T-helper 2 cell (primary cell): ENCODE measurements at places on chromosomes 6 and 20.

DNA sequence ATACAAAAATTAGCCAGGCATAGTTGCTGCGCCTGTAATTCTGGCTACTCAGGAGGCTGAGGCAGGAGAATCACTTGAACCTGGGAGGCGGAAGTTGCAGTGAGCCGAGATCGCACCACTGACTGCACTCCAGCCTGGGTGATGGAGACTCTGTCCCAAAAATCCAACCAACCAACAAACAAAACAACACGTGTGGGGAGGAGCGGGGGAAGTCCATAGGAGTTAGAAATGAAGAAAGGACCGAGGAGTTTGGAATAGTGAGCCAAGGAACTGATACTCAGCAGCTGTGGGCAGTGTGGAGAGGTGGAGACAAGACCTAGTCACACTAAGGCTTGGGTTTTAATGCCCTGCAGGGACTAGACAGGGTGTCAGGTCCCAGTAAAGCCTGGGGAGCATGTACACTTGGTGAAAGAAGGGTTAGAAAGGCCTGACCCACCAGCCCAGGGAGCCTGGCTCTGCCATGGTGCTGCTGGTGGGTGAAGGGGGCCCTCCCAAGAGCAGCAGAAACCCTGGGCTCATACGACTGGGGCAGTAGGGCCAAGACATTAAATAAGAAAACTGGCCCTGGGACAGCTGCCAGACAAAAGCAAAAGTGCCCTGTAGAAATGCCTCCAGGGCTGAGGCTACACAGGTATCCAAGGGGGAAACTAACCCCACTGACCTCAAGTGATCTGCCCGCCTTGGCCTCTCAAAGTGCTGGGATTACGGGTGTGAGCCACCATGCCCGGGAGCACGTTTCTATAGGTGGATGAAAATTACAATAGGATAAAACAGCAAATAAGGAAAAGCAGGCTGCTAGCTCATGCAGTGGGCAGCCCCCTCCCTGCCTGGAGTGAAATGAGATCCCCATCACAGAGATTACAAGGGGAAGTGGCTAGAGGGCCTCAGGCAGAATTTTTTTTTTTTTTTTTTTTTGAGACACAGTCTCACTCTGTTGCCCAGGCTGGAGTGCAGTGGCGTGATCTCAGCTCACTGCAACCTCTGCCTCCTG is 58.0 kb downstream of the MYH7B start:
- DNase-seq, result no peak

DNA sequence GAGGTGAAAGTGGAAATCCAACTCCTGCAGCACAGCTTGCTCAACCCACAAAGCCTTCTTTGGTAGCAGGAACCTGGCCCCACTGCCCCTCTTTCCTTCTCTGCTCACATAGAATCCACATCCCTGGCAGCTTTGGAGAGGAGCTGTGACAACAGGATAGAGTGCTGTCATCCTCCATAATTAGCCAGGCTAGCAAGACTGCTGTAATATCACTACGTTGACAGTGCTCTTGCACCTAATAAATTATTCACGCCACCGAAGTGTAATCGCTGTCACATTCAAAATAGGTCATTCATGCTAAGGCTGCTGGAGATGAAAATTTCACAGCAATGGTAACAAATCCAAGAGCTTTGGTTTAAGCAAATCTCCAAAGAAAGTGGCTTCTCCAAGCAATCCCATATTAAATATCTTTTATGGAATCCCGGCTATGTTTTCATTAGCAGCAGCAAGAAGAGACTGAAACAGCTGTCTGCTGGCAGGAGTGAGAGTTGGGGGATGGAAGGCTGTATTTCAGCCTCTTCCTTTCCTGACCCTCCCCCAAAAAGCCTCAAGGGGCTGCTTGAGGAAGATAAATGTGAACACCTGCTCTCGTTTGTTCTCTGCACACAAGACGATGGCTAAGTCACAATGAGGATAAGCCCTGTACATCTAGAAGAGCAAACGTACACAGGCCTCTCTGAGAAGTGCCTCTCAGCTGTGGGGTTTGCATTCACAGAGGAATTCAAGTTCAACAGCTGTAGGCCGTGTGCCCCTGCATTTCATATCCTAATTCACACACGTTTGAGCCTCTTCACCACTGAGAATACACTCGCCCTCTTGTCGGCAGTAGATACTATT is 16.5 kb downstream of the RIPOR2 start:
- no peak for DNase-seq

DNA sequence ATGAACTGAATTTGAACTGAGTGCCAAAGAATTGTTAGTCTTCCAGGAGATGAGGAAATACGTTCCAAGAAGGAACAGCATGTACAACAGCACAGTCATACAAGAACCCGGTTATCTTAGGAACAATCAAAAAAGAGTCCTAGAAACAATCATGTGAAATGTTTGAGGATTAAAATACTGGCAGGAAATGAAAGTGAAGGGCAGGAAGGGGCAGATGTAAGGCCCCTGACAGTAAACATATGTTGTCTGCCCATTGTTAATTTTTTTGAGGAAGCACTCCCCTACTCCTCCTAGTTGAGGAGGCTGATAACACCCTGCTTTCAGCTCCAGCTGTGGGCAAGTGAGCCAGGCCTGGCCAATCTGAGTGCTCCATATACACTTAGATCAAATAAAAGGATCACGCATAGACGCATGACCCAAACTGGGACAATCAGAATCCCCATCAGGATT is 220.9 kb downstream of the HACE1 start:
- DNase-seq, result no peak

DNA sequence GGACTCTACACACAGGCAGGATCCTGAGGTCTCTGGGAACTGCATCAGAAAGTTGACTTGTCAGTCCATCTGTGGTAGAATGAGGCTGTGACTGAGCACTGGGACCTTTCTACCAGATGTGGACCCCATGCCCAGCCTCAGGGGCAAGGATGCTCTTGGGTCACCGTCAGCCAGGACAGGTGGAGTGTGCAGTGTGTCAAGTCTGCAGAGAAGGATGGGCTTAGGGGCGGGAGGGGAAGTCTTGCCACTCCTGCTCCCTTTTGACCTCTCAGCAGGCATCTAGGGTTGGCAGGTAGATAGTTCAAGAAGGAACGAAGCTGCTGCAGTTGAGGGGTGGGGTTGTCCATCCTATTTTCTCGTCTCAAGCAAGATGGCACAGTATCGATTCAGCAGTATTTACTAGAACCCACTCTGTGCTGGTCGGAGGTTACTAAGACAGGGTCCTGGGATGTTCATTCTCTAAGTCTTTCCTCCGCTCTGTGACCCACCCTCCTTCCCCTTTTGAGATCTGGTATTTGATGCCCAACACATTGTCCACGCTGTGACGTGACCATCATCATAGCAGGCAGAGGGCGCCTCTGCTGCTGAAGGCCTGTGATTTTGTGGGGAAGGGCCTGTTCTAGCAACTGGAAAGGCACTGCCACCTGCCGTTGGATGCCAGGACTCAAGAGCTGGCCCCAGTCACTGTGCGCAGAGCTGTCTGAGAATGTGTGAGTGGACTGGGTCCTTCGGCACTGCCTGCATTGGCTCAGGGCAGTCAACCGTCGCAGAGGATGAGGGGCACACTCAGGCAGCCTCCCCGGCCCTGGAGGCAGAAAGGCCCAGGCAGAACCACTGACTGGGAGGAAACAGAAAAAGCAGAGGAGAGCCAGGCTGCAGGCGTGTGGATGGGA is 23.2 kb downstream of the RBCK1 start:
- no peak for DNase-seq

DNA sequence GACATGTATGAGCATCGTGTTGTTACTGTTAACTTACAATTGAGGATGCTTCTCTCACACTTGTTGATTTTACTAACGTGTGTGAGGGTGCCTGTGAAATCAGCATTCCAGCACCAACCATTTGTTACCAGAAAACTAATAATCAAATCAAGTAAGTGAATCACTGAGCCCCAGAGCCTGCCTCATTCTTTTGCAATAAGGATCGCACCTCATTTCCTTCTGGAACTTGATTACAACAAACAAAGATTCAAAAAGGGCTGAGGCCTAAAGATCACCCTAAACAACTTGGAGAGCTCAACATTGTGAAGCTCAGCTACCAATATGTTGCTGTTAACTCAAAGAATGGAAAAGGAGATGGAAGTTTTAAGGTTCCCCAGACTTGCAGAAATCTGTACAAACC is 274.7 kb downstream of the TFAP2A start:
- DNase-seq, result no peak

GRCh38 chr6:149267072-149267471 is 50.4 kb upstream of the TAB2 start:
- no peak for DNase-seq

DNA sequence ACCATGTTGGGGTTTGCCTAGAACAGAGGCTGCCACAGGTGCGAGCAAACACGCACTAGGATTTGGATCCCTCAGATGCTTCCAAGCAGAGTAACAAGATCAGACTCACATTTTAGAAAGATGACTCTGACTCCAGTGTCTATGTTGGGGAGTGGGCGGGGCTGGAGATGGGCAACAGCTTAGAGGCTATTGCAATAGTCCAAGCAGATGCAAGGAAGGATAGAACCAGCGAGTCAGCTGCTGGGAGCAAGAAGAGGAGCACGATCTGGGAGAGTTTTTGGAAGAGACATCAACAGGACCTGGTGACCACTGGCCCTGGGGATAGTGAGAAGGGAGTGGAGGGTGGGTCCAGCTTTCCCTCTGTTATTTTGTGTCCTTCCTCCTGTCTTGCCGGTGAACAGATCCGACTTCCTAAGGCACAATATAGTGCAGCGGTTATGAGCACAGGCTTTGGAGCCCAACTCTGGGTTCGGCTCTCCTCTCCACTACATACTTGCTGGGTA is 52.7 kb downstream of the FGD2 start:
- DNase-seq, result no peak

- no peak for DNase-seq
Observed at GRCh38 chr20:2340136-2340535, 40.6 kb upstream of the TGM6 start.

- DNase-seq, result no peak
Observed at GRCh38 chr6:109056661-109057060, 38.0 kb downstream of the SESN1 start.

DNA sequence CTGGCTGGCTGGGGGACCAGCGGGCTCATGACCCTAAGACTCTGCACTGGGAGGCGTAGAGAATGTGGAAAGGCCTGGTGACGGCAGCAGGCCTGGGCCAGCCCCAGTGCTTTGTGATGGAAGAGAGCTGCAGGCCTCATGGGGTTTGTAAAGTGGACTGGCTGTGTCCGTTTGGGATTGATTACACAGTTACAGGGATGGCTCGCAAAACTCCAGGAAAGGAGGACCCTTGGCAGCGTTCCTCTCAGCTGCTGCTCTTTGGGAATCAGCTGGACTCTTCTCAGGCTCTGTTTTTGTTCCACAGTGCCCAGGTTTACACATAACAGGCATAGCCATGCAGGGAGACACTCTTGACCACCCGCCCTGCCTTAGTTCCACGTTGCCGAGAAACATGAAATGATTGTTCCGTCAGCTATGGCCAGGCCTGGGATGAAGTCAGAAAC is 89.0 kb downstream of the SLX4IP start:
- no peak for DNase-seq

DNA sequence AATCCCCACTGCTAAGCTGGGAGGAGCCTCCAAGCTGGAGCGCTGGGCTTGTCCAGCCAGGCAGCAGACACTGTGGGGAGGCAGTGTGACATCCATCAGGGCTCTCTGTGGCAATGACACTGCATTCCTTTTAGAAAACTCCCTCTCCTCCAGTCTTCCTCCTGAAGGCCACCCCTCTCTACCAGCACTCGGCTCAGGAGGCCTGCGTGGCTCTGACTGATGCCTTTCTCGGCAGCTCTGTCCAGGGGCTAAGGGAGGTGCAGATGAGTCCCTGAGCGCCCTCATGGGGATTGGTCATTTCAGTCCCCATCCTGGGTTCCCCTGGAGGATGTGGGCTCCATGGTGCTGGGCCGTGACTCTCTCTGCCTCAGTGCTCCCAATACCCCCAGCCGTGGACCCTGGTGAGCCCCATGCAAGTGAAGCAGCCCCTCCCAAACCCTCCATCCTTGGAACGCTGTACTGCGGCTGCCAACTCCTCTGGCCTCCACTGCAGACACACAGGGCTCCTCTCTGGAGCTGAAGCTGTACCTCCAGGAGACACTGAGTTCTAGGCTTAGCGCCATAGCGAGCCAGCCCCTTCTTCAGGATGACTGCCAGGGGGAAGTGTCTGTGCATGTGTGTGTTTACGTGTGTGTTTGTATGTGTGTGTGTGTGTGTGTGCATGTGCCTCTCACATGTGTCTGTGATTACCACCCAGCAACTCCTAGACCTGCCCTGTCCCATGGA is 209.6 kb downstream of the ERMARD start:
- no peak for DNase-seq

GRCh38 chr6:3325210-3325609 is 66.5 kb downstream of the PSMG4 start:
- no peak for DNase-seq

GRCh38 chr20:23092861-23093495 is 6.9 kb upstream of the CD93 start:
- DNase-seq, result no peak

DNA sequence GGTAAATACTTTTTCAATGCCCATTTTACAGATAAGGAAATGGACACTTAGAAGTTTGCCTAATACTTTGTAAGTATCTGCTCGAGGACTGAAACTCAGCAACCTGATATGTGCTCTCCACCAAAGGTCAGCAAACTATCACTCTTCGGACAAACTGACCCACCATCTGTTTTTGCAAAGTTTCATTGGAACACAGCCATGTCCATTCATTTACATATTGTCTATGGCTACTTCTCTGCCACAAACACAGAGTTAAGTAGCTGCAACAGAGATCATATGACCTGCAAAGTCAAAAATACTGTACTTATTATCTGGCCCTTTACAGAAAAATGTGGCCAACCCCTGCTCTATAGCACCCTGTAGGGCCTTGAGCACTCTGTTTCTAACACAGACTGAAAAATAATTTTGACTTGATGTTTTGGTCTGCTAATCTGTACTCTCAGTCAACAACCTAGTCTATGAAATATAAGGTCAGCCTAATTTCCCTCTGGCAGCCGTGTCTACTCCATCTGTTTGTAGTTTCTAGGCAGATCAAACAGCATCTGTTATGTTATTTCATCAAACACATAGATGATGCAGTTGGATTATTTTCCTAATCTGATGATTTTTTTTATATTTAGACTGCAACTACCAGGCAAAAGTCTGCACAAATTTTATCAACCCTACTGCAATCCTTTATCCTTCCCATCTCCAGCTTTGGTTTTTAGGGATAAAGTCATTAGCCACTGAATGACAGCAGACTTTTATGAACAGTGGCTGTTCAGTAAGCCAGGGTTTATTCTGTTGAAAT is 41.4 kb upstream of the BEND6 start:
- DNase-seq, result no peak

DNA sequence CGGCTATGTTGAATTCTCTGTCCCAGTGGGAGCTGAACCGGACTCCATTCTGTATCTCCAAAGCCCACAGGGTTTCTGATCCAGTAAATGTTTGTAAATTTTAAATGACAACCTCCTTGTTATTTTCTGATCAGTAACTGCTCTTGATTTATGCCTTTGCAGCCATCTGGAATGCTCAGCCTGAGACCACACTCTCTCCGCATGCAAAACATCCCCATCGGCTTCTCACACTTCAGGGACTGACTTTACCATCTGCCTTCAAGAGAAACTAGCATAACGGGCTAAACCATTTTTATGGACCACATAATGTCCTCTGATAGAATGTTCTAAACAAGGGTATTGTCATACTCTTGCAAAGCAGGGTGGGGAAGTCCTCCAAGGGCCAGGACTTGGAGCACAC is 94.5 kb upstream of the FOXQ1 start:
- DNase-seq, result no peak
